ENCODE measurements at places on chromosomes 3 and 15.
A peak's percentile ranks its signal among the peaks of the same experiment; 100 is the strongest.

DNA sequence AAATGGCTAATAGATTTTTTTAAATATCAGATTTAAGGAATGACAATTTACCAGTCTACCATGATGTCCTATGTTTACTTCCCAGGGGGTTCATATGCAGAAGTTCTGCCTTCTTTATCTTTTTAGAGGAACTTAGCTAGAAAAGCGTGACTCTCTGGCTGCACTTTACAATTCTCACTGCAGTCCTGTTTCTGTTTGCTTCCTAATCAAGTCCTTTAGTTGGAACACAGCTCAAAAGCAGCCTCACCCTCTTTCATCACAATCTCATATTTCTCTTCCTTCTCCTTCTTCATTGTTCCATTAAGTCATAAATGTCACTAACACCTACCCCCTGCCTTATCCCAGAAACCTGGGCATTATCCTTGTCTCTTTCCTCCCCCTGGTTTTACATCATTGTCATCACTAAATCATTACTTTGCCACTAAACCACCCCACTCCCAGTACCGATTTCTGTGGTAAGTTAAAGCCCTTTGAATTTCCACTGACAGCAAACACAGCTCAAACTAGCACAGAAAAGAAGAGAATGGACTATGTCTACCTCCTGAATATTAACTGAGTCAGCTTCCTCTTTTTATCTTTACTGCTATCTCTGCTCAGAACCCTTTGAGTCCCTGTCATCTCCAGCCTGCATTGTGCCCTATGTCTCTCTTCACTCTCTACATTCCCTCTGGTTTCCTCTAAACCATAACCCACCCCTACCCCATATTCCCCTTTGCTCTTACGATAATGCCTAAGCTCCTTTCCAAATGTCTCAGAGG lies 13.8 kb upstream of the PPP4R2 start:
- no peak for DNase-seq

DNA sequence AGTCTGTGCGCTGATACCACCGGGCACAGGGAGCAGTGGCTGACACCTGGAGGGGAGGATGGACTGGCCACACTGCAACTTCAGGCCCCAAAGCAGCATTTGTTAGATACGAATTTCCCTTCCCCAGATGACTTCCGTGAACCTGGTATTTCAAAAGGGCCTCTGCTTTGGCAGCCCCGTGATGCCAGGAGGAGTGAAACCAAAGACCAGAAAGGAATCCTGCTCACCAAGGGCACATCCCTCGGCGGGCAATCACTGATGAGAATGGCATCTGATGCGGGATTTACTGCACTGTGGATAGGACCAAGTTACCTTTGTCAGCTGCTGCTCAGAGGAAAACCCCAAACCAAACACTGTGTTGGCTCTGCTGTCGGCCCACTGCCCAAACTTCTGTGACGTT lies 65.5 kb downstream of the WHAMM start:
- DNase-seq, result no peak

DNA sequence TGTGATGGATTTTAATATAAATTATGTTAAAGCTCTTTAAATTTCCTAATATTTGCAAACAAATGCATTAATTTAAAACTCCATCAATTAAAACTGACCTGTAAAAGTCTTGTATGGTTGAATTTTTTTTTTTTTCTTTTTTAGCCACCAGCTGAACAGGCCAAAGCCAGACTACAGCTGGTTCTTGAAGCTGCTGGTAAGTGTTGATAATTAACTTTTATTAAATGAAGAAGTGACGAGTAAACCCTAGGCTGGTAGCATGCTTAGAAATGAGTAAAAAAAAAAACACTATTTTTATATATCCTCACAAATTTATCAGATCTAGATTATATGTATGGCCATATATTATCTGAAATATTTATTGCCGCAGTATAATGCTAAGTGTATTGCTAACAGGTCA lies 216.3 kb upstream of the MLF1 start:
- no peak for DNase-seq

DNA sequence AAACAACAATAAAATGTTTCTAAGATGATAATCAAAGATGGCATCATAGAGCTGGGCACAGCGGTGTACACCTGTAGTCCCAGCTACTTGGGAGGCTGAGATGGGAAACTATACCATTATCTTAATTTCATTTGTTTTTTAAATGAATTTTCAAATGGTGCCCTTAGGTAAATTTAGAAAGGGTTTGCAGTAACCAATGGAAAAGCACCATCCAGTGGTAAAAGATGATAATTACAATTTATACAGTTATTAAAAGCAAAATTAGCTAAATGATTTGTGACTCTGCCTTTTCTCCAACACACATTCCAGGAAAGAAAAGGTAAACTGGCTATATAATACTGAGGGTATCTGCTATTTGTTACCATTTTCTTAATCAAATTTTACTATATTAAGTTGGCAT lies 14.4 kb upstream of the ANKRD28 start:
- DNase-seq, result no peak

- DNase-seq, result peak; percentile 30
Observed at GRCh38 chr15:65937476-65937875, 68.2 kb downstream of the RAB11A start.

DNA sequence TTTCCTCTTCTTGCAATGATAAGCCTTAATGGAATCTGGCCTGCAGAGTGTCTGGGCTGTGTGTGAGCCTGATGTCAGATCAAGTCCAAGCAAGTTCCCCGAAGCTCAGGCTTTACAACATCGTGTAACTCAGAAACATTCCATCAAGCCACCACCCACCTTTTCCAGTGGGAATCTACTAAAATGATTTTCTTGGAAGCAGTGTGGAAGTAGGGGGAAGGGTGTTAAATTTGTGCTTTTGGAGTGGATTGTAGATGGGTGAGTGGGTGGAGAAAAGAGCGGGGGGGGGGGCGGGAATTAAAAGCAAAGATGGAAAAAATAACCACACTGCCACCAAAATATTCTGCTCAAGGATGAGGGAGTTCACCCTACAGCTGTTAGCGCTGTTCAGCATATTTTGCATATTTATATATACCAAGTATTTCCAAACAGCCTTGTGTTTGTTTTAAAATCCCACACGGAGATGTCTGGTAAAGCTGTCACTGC lies 53.6 kb downstream of the VGLL3 start:
- no peak for DNase-seq

DNA sequence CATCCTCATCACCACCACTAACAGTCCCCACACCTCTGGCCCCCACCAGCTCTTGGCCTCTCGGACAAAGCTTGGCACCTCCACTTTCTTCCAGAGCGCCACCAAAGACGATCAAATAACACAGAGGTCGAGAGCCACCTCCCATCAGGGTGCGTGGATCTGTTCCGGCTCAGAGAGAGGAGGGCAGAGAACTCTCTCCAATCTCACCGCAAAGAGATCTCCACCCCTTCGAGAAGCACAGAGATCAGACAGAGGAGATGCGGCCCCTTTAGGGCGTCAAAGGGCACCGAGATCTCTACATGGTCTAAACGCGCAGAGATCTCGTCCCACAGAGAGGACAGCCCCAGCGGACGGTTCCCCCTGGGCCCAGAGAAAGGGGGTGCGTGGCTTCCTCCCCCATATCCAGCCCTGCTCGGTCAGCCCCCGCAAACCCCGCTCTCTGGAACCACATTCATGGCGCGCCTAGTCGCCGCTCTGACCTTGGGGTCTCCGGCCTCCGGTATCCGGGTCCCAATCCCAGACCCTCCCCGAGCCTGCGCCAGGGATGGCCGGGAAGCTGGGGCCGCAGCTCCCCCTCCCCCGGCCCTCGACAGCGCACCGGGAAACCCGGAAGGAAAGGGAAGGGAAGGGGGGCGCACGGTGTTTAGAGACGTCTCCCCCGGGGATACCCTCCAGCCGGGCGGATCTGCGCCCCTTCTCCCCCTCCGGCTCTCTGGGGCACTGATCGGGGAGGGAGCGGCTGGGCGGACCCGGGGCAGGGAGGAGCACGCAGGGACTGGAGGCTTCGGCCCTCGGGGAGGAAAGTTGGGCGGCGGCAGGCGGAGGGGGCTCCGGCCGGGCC lies 608 bp downstream of the SCN5A start:
- DNase-seq, result no peak

- DNase-seq, result peak; percentile 60
Observed at GRCh38 chr15:59917504-59918157, 86.5 kb upstream of the FOXB1 start.

DNA sequence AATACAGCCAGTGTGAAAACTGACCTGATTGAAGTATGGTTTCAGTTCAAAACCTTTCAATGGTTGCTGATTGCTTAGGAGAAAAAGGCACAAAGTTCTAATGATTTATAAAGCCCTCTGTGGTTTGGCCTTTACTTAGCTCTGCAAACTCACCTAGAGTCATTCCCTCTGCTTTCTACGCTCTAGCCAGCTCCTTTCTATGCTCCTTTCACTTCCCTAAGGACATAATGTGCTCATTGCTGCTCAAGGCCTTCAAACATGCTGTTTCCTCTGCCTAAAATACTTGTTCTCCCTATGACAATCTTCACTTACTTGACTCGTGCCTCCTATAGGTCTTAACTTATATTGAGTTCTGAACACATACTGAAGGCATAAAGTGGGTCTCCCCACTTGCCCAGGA lies 19.0 kb downstream of the RPL39L start:
- no peak for DNase-seq

- DNase-seq, result no peak
Observed at GRCh38 chr15:39132954-39133600, 447.8 kb upstream of the THBS1 start.

DNA sequence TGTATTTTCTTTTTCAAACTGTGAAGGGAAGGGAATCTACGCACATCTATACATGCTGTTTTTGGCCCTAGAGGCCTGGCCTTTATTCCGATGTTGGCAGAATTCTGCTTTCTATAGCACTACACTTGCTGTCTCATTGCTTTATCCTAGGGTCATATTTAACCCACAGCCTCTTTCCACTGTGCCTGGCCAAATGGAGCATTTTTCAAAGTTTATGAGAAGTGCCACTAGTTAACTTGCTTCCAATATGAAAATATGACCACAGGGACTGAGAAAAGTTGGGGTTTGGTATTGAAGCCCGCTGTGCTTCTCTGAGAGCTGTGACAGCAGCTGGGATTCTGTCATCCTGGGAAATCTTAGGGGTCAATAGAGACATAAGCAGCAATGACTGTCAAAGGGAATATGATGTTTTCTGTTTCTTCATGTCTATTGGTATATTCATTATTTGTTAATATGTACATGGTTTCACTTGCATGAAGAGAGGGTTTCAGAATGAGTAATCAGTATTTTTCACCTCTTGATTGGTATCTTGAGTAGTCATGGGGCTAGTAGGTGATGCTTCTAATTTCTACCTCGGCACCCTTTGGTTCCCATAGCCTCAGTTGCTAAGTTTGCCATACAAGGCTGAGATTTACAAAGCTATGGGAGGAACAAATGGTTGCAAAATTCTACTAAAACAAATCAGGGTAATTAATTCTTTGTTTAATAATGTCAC lies 275.8 kb upstream of the RBMS3 start:
- no peak for DNase-seq

- DNase-seq, result peak; percentile 85
Observed at GRCh38 chr15:98983334-98983733, 24.3 kb downstream of the PGPEP1L start.

- peak; percentile 65 for DNase-seq
Observed at GRCh38 chr15:34122771-34123183, 20.9 kb downstream of the PGBD4 start.

- no peak for DNase-seq
Observed at GRCh38 chr3:73423116-73423515, 201.6 kb downstream of the PDZRN3 start.

GRCh38 chr3:71974786-71975185 lies 189.8 kb upstream of the PROK2 start:
- no peak for DNase-seq

GRCh38 chr3:142530296-142530695 lies 48.2 kb downstream of the ATR start:
- no peak for DNase-seq

DNA sequence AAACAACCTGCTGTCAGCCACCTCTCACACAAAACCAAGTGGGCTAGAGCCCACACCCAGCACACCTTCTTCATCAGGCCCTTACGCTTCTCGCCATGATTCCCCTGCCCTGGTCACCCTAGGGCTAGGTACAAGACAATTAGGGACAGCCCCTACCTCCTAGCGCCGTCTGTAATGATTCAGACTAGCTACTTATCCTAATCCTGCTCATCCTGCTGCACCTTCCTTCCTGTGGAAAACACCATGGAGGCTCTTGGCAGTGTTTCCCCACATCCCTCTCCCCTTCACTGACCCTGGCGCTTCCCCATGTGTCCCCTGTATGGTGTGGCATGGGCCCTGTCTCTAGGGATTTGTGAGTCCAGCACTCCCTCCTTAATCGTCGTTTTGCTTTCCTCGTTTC lies 39.6 kb upstream of the ICE2 start:
- DNase-seq, result no peak

GRCh38 chr3:127037971-127038446 lies 55.1 kb downstream of the PLXNA1 start:
- DNase-seq, result no peak

DNA sequence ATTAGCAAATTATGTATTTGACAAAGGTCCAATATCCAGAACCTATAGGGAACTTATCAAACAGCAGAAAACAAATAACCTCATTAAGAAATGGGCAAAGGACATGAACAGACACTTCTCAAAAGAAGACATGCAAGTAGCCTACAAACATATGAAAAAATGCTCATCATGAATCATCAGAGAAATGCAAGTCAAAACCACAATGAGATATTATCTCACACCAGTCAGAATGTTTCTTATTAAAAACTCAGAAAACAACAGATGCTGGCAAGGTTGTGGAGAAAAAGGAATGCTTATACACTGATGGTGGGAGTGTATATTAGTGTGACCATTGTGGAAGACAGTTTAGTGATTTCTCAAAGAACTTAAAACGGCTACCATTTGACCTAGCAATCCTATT lies 116.1 kb upstream of the CRBN start:
- no peak for DNase-seq

DNA sequence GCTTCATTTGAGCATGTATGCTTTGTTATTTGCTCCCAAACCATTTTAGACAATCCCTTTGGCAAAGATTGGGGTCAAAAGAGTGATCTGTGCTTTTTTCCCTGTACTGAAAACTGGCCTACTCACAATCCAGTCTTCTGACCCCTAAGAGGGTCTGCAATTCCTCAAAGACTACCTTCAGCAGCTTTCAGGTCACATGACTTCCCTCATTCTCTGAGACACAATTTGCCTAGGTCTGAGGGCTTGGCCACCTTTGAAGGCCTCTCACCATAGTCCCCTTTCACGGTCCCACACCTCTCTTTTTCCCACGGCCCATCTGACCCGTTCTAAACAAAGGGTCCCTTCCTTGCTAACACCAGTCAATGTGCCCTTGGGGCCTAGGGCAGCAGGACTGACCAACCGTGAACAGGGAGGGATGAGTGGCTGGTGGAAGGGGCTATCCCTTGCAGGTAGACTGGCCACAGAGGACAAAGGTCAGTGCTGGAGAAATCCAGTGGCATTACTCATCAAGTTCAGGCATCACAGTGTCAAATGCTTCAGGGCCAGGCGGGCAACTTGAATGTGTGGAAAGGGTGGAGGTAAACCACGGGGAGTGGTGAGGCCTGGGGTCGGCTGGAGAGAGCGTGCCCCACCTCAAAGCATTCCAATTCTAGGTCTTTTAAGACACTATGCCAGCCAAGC lies 10.8 kb downstream of the RASL12 start:
- no peak for DNase-seq

GRCh38 chr3:52299247-52299878 lies 11.7 kb downstream of the GLYCTK start:
- DNase-seq, result no peak

GRCh38 chr15:39585389-39585841 lies 4.5 kb downstream of the THBS1 start:
- DNase-seq, result no peak

GRCh38 chr3:31934018-31934417 lies 47.0 kb downstream of the OSBPL10 start:
- peak; percentile 10 for DNase-seq
